Suppressor macrophage treated with lipopolysaccharide for 4 hours (primary cell): ENCODE measurements at places on chromosomes 7 and 10.

- DNase-seq = no peak
Measured at GRCh38 chr10:43806831-43807640, 158.4 kb upstream of the ZNF32 start.

- DNase-seq = no peak
Measured at GRCh38 chr7:25262586-25262985, 34.3 kb upstream of the NPVF start.

DNA sequence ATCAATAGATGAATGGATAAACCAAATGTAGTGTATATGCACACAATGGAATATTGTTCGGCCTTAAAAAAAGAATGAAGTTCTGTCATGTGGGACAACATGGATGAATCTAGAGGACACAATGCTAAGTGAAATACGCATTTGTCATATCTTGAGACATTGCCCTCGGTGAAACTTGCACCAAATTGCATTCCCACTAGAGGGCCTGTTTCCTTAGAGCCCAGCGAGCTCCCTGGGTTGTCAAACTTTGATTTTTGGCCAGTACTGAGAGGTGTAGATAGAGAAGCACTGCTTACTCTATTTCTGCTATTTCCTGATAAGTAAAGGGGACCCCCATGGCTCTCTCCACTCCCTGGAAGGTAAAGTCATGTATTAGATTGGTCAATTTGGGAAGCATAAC, 157.1 kb downstream of the GPAM start:
- no peak for DNase-seq

DNA sequence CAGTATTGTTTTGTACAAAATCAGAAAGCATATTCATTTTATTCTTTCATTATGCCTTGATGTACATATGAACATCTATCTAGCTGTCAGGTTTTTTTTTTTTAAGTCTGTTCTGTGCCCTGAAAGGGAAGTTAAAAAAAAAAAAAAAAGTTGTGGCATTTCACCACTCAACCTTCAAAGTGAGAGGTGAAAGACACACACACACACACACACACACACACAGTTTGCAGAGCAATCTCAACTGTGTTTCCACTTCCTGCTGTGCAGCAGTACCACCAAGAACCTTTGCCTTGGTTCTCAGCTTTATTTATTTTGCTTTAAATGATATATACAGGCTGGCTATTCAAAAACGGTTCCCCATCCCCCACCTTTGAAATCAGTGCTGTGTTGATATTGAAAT, 955.6 kb downstream of the GATA3 start:
- no peak for DNase-seq

DNA sequence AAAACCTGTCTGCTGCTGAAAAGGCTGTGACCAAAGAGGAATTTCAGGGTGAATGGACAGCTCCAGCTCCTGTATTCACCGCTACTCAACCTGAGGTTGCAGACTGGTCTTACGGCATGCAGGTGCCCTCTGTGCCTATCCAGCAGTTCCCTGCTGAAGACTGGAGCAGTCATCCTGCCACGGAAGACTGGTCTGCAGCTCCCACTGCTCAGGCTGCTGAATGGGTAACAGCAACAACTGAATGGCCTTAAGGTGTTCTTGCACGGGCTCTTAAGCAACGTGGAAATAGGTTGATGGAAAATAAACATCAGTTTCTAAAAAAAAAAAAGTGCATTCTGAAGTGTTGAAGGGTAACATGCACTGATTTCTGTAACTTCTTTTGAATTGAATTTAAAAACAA, 82.3 kb downstream of the DAGLB start:
- DNase-seq = no peak
